ENCODE measurements at places on chromosomes 7 and 10. TPM values are rescaled to one million over a fixed set of nuclear protein-coding genes. Genes with fewer than 3 reads are reported as not detected.

HOXA11 gene
- not detected for total RNA-seq

GIMAP6 gene
- total RNA-seq = not detected

AKR1C8 gene
- total RNA-seq = not detected

VSTM2A gene
- total RNA-seq = not detected

SPDYE2 gene
- total RNA-seq = not detected

GLUD1 gene
- 108 TPM for total RNA-seq

DNA sequence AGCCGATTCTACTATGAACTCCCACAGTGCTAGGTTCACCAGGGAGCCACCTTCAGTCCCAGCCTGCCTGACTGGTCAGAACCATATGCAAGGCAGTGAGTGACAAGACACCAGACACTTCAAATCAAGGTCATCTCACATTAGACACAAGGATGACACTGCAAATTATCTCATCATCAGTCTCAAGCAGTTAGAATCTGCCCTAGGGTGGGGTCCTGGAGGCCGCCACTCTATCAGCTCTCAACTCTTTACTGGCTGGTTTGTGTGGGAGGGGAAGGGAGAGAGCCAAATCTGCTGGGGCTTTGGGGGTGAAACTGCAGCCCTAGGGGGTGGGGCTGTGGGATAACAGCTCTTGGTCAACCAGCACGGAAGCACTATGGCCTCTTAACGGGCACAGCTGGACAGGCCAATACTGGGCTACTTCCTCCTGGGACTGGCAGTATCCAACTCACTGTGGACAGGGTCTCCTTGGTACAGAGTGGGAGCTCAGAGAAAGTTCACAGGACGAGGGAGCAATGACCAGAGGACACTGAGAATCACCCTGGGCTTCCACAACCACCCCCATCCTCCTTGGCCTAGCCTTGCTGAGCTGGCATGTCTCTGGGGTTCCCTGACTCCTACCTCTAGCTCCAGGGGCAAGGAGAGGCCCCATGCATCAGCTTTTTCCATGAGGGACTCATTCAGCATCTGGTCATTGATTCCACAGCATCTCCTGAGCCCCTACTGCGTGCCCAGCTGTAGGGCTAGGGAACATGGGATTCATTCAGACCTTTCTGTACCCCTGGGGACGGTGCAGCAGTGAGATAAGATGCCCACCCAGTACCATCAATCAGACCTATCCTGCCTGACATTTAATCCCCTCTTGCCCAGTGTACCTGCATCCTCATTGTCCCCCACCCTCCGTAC is 5.4 kb downstream of the GPRIN2 start:
- DNase-seq = no peak

DNA sequence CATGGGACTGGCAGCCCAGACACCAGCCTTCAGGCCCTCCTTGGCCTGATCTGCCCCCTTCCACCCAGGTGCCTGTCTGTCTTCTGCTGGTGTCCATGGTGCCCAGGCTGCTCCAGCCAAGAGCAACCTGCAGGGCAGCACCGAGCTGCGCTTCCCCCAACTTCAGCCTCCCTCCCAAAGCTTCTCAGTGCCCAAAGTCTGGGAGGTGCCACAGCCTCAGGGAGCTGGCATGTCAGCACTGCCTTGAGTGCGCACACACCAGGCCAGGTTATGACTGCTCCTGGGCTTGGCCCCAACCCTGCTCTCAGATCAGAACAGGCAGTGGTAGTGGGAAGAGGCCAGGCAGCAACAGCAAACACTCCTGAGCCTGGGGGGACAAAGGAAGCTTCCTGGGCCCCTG is 304.6 kb upstream of the NRG3 start:
- DNase-seq = no peak

DNA sequence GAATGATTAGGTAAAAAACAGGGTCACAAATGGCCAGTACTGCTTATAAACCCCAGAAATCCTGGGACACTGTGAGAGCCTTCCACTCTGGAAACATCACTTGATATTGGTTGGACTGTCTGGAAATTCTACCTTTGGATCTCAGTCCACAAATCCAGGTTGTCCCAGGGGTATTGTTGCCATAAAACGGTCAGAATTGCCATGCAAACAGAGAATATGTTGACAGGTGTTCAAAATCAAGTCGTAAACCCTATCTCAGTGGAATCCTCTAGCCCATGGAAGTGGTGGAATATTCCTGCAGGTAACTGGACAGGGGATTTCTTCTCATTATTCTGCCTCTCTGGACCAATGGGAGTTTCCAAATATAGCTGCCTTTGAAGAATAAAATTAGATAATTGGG is 31.2 kb upstream of the KCTD7 start:
- no peak for DNase-seq

DNA sequence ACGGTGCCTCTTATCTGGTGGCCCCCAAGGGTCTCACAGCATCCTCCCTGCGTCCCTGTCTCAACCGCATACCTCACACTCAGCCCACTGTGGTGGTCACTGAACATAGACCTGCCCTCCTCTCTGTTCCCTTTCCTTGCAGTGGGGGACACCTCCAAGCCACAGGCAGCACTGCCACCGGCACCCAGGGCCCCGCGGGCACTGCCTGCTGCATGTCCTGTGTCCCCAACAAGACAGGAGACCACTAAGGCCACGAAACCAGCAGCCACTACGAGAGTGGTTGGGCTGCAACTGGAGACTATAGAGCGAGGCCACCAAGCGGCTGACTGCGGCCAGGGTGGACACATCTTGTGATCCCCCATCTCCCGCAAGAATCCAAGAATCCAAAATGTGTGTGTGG is 15.3 kb downstream of the BRI3 start:
- no peak for DNase-seq

- DNase-seq = no peak
Observed at GRCh38 chr7:6380310-6381095, 67.3 kb downstream of the DAGLB start.
